H1 (cell line): ENCODE measurements at places on chromosomes 7 and 10. TPM values are rescaled to one million over a fixed set of nuclear protein-coding genes. Genes with fewer than 3 reads are reported as not detected.
A peak's percentile ranks its signal among the peaks of the same experiment; 100 is the strongest.

Gene PHYHIPL
- 0.33 and 0.48 TPM in 2 replicates for total RNA-seq

- no peak for DNase-seq
Observed at GRCh38 chr7:27933671-27934565, 194.0 kb downstream of the TAX1BP1 start.

Gene HOGA1
- total RNA-seq: 0.28 and 0.29 TPM in 2 replicates

GRCh38 chr10:86872757-86873156 is 84.7 kb downstream of the MMRN2 start:
- DNase-seq: no peak

DNA sequence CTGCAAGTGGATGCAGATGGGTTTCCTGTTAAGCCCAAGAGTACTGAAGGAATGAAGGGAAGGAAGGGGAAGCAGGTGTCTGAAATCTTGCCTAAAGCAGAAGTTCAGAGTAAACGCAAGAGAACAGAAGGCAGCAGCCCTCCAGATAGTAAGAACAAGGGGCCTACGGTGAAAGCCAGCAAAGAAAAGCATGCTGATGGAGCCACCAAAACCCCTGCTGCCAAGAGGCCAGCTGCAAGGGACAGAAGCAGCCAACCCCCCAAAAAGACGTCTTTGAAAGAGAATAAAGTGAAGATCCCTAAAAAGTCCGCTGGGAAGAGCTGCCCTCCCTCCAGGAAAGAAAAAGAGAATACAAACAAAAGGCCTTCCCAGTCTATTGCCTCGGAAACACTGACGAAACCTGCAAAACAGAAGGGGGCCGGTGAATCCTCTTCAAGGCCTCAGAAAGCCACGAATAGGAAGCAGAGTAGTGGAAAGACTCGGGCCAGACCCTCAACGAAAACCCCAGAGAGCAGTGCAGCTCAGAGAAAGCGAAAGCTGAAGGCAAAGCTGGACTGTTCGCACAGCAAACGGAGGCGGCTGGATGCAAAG is 152.5 kb downstream of the LCOR start:
- no peak for DNase-seq

DNA sequence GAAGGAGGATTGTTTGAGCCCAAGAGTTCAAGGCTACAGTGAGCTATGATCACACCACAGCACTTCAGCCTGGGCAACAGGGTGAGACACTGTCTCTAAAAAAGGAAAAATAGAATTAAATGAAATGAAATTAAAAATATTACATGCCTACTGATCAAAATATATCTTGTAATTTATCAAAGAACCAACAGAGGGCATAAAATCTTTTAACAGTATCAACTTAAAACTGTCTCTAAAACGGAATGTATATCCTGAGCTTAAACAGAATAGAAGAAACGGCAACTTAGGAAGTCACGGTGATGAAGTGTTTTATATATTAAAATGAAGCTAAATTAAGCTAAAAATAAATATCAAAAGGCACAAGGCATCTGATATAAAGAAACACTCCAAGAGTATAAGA is 78.8 kb downstream of the MTPAP start:
- no peak for DNase-seq

Gene EFCAB10
- 3.1 TPM in 2 replicates for total RNA-seq

Gene BUD31
- 114 and 121 TPM in 2 replicates for total RNA-seq

DNA sequence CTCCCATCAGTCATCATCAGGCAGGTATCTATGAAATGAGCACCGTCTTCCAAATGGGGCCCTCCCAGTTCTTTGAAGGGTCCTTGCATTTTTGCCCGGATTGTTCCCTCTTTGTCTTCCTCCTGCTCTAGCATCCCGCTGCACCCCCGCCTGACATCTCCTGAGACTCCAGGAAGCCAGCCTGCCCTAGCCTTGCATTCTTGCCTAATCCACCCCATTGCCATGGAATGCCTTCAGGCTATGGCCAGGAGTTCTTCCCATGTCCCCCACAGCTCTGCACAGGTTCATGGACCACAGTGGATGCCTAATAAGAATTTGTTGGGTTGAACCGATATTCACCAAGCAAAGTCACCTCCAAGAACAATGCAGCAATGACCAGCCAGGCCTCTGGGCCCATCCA is 62.1 kb downstream of the ZMIZ1 start:
- no peak for DNase-seq

- no peak for DNase-seq
Observed at GRCh38 chr7:50684713-50685075, 98.0 kb downstream of the GRB10 start.

GRCh38 chr7:47677664-47678063 is 95.8 kb upstream of the TNS3 start:
- DNase-seq: no peak

Gene HOXA5
- not detected in 2 replicates for total RNA-seq

Gene PDLIM1
- 245 and 264 TPM in 2 replicates for total RNA-seq

DNA sequence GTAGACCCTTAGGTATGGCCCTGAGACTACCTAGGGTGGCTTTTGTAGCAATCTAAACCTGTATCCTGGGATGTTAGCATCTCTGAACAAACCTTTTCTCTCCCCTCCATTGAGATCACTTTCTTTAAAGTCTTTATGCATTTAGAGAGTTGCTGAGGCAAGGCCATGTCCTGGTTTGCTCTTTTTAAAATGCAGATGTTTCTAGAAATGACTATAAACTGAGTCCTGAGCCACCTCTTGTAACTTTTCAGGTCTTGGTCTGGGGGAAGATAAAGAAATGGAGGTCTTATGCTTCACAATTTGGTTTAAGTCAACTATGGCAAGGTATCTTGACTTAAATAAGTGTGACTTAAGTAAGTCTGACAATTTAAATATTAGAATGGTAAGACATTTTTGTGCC is 78.0 kb downstream of the AUTS2 start:
- no peak for DNase-seq

DNA sequence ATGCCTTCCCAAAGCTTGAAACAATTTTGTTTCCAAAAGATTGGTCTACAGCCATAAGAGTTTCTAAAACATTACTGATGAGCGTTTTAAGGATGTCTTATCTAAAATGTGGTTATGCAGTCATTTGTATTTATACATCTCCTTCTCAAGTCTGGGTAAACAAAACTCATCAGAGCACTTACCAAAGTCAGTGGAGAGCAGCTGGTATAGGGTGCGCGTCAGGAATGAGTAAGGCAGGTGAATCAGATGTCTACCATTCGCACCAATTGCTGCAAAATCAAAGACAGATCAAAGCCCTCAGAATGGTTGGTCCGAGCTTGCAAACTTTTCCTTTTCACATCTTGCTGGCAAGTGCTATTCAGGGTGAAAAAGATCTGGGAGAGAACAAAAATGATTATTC is 65.6 kb upstream of the FAM171A1 start:
- DNase-seq: no peak

Gene LRRC4
- total RNA-seq: 13.4 and 15.1 TPM in 2 replicates

DNA sequence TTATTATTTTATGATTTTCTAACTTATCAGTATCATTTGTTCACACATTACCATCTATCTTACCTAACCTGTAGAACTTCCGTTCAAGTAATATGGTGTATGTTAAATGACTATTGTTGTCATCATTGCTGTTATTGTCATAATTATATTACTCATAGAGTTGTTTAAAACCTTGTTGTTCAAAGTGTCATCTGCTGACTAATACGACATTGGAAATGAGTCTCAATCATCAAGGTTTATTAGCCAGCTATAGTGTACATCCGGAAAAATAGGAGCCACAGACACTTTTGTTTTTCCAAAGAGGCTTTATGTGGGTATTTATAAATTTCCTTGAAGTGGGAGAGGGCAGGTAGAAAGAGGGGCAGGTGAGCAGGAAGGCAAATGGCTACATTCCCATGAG is 386.9 kb upstream of the LRRTM3 start:
- DNase-seq: no peak

- no peak for DNase-seq
Observed at GRCh38 chr7:99196536-99197258, 11.2 kb downstream of the KPNA7 start.

DNA sequence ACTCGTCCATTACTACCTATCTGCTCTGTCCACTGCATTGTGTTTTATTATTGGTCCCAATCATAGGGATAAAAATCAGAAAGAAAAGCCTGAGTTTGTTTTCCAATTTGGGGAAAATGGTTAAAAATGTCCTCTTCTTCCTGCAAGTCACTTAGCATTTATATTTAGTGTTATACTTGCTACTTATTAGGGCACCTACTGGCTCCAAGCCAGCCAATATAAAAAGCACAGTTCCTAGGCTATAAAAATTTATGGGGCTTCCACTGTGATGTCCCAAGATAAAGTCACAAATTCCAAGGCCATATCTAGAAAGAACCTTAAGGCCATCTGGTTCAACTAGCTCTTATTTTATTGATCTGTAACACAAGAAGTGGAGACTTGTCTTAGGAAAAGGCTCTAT is 3.2 kb downstream of the SLC35B4 start:
- DNase-seq: no peak

Gene CDHR3
- total RNA-seq: 5.9 and 6.4 TPM in 2 replicates

GRCh38 chr7:158281441-158281840 is 306.2 kb downstream of the PTPRN2 start:
- DNase-seq: no peak

Gene AGMO
- 0.22 and 0.38 TPM in 2 replicates for total RNA-seq

GRCh38 chr10:13349463-13350274 is 1.6 kb upstream of the SEPHS1 start:
- peak; percentile 87 for DNase-seq

- no peak for DNase-seq
Observed at GRCh38 chr10:79124066-79124465, 55.3 kb downstream of the ZMIZ1 start.

GRCh38 chr10:121308020-121308419 is 290.2 kb downstream of the FGFR2 start:
- no peak for DNase-seq

Gene SKIDA1
- 8.0 and 8.2 TPM in 2 replicates for total RNA-seq

GRCh38 chr10:116183733-116184511 is 89.1 kb downstream of the GFRA1 start:
- DNase-seq: no peak

Gene OPN1SW
- not detected in 2 replicates for total RNA-seq

- DNase-seq: no peak
Observed at GRCh38 chr10:32246685-32247084, 100.3 kb downstream of the EPC1 start.

- DNase-seq: no peak
Observed at GRCh38 chr7:38927751-38928150, 18.8 kb upstream of the VPS41 start.

DNA sequence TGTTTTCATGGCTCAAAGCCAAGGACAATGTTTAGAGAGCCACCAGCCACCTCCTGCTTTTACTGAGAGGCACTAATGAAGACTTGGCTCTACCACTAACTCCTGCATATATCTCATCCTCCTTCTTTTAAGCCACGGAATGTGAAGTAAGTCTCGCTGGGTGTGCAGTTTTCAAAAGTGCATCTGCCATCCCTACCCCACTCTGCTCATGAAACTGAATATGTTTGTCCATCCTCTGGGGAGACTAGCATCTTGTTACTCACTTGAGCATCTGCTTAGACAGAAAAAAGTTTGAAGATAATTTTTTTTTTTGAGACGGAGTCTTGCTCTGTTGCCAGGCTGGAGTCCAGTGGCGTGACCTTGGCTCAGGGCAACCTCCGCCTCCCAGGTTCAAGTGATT is 40.8 kb downstream of the EPDR1 start:
- no peak for DNase-seq

DNA sequence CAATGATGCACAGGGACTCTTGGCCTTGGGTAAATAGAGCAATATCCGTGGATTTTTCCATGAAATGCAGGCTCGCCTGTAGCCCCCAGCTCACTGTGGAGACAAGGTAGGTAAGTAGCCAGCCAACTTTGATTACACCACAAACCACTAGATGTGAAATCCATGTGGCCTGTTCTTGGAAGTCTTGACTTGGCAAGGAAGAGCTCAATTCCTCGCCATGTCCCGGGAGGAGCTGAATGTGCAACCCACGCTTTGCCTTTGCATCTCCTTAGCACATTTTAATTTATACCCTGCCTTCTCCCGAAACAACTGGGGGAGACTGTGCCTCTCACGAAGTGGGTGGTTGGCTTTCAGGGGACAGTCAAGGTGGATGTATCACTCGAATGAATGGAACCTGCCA is 347.7 kb upstream of the MKI67 start:
- no peak for DNase-seq

GRCh38 chr7:99156649-99157048 is 12.7 kb upstream of the SMURF1 start:
- DNase-seq: no peak

Gene MNX1
- total RNA-seq: 0.39 and 0.52 TPM in 2 replicates

DNA sequence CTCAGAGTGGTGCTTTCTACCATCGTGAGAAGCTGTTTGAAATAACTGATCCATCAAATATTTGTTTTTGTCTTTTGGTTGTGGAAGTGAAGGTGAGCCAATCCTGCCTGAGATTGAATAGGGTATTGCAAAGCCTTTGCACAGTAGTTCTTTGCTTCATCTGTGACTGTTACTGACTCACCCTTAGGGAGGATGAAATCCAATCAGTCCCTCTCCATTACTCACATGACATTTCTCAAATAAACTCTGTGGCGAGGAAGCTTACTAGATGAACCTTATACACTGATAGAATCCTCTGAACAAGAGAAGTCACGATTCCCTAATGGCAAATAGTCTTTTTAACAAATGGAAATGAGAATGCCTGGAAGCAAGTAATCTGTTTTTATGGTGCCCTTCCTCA is 31.9 kb downstream of the HEPACAM2 start:
- no peak for DNase-seq

- DNase-seq: no peak
Observed at GRCh38 chr7:106518239-106518638, 142.7 kb downstream of the CCDC71L start.

- no peak for DNase-seq
Observed at GRCh38 chr7:42350801-42351200, 113.8 kb upstream of the GLI3 start.

DNA sequence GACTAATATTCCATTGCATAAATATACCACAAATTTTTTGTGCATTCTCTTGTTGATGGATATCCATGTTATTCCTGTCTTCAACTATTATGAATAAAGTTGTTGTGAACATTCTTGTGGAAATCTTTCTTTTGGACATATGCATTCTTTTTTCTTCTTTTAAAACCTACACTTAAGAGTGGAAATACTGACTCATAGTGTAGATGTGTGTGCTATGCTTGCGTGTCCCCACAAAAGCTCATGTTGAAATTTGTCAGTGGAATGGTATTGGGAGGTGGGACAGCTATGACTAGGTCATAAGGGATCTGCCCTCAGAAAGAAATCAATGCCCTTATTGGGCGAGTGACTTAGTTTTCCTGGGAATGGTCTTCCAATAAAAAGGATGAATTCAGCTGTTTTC is 203.6 kb upstream of the PRSS58 start:
- no peak for DNase-seq

DNA sequence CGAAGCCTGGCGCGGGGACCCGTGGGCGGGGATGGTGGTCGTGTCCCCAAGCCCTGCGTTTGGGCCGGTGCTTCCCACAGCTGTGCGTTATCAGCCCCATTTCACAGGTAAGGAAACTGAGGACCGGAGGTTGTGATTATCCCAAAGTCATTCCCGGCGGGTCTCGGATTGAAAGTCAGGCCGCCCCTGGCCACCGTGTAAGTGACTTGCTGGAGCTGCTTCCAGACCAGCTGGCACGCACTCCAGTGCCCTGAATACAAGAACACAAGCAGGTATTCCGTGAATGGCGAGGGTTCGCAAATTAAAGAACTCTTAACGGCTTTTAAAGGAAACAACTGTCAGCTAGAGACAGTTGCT is 675 bp upstream of the ATE1 start:
- no peak for DNase-seq

Gene ASB10
- total RNA-seq: not detected in 2 replicates
